ENCODE measurements at places on chromosomes 7 and 10.

GRCh38 chr7:107180378-107180777, 11.6 kb downstream of the HBP1 start:
- DNase-seq = no peak

DNA sequence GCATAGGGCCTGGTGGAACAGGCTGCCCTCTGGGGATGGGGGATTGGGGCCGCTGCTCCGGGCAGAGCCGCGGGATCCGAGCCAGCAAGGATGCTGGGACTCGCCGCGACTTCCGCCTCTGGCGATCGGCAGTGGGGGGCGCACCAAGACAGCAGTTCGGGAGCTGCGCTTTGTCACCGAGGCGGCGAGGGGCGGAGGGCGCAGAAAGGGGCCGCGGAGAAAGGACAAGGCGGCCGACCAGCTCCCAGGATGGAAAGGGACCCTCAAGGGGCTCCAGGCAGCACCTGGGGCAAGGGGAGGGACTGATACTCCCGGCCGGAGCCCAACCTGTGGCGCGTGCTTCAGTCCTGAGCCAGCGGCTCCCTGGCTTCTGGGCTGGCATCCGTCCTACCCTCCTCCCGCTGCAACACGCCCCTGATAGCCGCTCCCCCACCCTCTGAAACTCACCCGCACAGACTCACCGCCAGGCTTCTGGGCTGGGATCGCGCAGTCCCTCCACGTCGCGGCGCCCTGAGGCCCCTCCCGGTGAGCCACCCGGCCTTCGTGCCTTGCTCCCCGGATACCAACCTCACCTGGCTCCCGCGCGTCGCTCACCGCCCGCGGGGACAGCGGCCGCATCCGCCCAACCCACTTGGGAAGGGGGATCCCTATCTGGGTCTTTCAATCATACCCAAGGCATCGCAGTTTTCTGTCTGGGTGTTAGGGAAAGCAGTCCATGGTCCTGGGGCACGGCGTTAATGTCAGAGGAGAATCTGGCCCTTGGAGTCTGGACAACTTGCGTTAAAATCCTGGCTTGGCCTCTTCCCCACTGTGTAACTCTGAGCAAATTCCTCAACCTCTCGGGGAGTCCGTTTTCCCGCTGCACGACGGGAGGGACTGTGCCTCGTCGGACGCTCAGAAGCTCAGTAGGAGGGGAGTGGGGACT, 7.0 kb upstream of the EVX1 start:
- DNase-seq = peak; percentile 84

DNA sequence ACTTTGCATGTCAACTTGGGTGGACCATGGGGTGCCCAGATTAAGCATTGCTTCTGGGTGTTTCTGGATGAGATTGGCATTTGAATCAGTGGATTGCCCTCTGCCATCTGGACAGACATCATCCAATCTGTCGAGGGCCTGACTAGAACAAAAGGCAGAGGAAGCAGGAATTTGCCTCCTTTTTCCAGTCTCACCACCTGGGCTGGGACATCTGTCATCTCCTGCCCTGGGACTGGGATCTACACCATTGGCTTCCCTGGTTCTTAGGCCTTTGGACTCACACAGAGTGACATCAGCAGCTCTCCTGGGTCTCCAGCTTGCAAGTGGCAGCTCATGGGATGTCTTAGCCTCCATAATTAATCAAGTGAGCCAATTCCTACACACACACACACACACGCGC, 10.3 kb downstream of the SLC13A4 start:
- DNase-seq = no peak

- no peak for DNase-seq
Measured at GRCh38 chr10:96967847-96968246, 135.7 kb downstream of the LCOR start.

GRCh38 chr10:89556600-89556999, 21.2 kb upstream of the SLC16A12 start:
- DNase-seq = no peak

GRCh38 chr10:50362547-50363125, 111.3 kb upstream of the ASAH2 start:
- no peak for DNase-seq

DNA sequence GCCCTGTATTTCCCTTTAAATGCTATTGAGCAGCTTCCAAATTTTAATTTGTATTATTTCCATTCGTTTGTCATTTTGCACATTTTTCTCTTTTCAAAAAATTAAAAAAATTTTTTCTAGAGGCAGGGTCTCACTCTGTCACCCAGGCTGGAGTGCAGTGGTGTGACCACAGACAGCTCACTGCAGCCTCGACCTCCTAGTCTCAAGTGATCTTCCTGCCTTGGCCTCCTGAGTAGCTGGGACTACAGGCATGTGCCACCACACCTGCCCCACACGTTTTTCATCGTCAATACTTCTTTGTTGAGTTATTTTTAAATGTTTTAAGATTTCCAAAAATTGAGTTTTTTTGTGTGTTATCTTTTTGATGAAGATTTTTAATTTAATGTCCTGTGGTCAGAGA, 4.7 kb downstream of the RPA3 start:
- no peak for DNase-seq

- DNase-seq = no peak
Measured at GRCh38 chr10:92350411-92350810, 59.4 kb downstream of the MARCHF5 start.

DNA sequence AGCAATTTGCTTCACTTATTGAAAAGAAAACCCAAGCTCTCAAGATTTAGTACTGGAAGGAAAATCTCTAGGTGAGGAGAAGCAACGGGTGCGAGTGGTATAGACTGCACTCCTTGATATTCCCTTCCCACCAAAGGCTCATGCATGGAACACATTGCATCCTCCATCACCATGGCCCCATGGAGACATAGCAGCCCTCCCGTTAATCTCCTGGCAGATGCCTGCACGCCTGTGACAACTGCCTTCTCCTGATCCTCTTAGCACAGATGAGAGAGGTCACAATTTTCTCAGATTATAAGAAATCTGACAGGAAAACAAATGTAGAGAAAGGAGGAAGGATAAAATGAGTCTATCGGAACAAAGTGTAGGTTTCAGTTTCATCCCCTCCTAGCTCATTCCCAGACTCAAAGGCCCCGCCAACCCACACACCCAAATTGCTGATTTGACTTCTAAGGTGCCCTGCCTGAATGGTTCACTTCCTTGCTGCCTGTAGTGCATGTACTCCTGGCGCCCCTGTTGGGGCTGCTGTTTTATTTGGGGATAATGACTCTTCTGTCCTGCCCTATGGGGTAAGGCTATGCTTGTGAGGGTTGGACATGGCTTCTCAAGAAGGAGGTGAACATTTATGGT, 50.0 kb downstream of the PLXNA4 start:
- DNase-seq = no peak

DNA sequence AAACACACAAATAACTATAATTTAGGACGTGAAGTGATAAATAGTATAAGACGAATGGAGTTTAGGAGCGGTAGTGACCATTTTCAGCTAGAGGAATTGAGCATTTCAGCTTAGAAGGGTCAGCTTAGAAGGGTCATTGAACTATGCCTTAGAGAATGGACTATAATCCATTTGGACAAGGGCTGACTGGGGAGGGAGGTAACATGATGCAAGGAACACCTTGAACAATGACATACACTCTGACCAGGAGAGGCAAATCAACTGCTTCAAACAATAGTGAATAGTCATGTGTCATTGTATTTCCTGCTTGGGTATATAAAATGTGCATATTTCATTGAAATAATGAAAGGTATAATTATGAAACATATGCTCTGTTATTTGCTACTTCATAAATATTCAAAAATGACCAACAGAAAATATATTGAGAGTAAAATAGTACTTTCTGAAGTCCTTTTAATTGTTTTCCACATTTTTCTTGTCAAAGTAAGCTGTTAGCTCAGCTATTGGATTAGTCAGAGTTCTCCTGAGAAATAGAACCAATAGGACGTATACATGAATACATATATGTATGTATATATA, 40.5 kb upstream of the WASL start:
- no peak for DNase-seq

GRCh38 chr7:158028971-158029370, 558.7 kb downstream of the PTPRN2 start:
- DNase-seq = no peak

DNA sequence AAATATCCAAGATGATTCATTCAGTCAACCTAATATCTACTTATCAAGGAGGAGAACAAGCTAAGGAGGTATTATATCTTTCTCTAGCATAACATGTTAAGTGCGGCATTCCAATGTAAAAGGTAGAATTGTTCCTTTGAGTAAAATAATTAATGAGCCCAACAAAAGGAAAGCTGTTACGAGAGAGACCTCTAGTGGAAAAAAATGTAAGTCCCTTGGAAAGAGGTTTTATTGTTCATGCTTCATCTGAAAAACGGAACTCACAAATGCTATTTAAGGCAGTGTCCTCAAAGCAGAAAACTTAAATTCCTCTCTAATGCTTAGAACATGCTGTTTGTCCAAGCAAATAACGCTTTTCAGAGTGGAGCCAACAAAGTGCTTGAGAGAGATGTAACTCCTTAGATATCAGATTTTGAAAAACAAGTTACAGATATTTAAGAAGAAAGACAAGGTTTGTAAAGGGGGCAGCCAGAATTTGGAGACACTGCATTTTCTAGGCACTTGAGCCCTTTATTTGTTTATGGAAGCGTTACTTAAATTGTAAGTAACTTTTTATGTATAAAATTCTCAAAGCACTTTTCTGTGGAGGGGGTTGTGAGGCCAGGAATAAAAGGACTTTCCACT, 119.9 kb downstream of the TFEC start:
- no peak for DNase-seq

GRCh38 chr10:14660831-14661230, 113.9 kb downstream of the FAM107B start:
- DNase-seq = no peak

GRCh38 chr7:94580601-94581000, 71.0 kb downstream of the CASD1 start:
- no peak for DNase-seq

- DNase-seq = no peak
Measured at GRCh38 chr7:66206119-66206933, 1.2 kb downstream of the TPST1 start.

DNA sequence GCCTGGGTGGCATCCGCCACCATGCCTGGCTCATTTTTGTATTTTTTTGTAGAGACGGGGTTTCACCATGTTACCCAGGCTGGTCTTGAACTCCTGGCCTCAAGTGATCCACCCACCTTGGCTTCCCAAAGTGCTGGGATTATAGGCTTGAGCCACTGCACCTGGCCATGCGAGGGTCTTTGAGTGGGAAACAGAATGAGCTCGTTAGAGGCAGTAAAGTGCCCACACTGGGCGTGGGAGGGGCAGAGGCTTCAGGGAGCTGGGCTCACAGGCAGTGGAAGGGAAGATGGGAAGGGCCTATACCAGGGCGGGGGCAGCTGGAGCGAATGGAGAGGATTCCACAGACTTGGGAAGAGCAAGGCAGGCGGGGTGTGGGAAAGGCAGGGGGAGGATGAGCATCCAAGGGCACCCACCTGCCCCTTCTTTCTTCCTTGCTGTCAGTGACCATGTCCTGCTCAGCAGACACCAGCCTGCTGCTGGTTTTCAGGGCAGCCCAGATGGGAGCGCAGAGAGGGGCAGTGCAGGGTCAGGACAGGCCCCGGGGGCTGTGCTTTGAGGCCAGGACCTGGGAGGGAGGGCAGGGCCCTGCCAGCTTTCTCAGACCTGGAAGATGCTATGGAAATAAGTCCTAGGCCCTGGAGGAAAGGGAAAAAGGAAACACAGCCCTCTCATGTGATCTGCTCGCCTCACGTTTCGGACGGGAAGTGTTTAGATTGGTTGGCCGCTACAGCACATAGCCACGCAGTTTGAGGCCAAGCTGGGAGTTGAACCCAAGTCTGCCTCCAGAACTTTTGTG, 4.2 kb downstream of the FZD9 start:
- DNase-seq = no peak

GRCh38 chr10:83691791-83692596, 447.3 kb upstream of the GHITM start:
- DNase-seq = no peak

DNA sequence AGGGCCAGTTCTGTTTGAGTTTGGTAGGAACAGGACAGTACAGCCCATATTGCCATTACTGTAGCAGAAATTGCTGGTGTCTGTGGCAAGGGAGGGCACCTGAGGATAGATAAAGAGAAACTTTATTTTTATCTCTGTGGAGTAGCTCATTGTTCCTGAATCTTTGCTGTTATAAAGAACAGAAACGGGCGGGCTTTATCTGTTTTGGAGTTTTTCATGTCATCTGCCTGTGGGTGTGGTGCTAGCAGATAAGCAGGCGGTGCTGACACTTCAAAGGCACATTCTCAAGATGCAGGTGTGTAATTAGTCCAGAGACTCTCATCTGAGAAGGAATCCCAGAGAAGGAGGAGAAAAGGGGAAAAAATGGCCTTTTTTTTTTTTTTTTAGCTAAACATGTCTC, 11.5 kb downstream of the ZNF273 start:
- no peak for DNase-seq

DNA sequence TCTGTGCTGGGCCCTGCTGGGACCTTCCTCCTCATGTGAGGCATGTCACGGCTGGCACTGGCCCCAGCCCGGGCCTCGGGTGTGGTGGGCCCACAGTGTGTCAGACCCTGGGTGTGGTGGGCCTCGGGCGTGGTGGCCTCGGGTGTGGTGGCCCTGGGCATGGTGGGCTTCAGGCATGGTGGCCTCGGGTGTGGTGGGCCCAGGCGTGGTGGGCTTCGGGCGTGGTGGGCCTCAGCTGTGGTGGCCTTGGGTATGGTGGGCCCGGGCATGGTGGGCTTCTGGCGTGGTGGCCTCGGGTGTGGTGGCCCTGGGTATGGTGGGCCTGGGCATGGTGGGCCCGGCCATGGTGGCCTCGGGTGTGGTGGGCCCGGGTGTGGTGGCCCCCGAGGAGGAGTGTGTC, 40.4 kb downstream of the NKX6-2 start:
- no peak for DNase-seq

DNA sequence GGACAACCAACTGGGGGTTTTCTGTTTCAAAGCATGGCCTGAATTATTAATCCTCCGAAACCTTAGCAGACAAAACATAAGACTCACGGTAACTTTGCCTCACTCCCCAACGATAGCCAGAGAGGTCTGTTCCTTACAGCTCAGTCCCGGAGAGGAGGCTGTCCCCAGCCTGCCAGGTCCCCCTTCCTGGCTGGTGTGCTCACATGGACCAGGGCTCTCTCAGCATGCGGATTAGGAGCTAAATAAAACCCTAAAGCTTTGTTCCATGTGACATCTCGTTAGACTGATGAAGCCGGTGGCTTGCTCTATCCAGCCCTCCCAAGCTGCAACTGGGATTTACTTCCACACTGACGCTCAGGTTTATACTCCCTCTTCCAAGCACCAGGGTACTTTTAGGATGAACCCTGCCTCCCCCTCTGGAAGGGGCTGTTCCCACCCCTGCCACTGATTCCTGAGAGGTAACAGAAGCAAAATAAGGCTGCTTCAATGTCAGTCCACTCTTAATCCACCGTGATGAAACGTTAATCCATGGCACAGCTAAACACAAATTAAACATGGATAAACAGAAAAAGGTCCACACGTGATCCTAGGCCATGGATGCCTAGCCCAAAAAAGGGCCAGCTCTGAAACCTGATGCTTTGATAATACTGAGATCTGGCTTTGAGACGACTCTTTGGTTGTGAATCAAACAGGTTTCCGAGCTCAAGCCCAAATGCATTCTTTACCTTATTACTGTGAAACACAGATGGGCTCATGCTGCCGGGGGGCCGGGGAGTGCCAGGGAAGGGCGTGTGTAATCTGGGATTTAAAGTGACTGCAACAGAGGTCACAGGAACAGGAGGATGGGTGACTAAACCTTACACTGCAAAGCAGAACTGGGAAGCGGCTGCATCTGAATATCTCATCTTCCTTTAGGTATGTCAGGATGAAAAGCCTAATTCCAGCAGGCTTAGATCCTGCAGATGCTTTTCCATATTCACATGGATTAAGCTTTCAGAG, 86.2 kb downstream of the ZRANB1 start:
- no peak for DNase-seq

Data from WTC11 (cell line).